ENCODE measurements at places on chromosomes 1 and 21.
A peak's percentile ranks its signal among the peaks of the same experiment; 100 is the strongest.

DNA sequence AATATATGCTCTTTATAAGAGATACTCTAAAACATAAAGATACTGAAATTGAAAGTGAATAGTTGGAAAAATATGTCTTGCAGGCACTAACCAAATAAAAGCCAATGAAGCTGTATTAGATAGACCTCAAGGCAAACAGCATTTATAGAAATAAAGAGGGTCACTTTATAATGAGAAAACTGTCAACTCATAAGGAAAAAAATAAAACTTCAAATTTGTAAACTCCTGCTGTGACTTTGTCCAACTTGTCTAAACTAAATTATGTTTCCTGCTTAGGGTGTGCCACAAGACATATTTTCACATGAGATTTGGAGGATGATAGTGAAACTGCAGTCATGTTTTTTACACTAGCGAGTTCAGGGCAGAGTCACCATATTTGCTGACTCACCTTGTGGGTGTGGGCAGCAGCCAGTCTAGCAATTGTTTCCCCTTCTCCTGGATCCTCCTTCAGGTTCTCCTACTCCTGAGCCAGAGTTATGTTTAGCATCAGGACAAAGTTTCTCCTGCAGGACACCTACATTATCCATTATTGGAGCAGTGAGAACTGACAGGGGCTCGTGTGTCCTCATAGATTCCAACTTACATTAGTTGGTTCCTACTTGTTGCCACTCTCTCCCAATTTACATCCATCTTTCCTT, 43.8 kb downstream of the CD53 start:
- no peak for DNase-seq

DNA sequence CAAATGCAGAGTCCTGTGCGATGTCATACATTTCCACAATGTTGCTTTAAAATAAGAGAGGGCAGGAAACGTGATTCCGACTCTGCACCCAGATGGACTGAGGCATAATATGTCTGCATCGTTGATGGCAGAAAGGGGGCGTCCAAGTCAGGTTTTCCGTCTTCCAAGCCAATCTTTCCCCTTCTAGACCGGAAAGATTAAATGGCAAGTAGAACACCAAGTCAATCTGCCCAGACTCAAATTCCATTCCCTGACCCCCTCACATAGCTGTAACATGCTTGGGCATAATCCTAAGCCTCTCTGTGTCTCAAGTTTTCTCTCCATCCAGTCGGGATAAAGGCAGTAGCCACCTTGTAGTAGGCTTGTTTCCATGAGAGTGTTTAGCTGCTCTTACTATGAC, 14.4 kb downstream of the PCP4 start:
- no peak for DNase-seq

DNA sequence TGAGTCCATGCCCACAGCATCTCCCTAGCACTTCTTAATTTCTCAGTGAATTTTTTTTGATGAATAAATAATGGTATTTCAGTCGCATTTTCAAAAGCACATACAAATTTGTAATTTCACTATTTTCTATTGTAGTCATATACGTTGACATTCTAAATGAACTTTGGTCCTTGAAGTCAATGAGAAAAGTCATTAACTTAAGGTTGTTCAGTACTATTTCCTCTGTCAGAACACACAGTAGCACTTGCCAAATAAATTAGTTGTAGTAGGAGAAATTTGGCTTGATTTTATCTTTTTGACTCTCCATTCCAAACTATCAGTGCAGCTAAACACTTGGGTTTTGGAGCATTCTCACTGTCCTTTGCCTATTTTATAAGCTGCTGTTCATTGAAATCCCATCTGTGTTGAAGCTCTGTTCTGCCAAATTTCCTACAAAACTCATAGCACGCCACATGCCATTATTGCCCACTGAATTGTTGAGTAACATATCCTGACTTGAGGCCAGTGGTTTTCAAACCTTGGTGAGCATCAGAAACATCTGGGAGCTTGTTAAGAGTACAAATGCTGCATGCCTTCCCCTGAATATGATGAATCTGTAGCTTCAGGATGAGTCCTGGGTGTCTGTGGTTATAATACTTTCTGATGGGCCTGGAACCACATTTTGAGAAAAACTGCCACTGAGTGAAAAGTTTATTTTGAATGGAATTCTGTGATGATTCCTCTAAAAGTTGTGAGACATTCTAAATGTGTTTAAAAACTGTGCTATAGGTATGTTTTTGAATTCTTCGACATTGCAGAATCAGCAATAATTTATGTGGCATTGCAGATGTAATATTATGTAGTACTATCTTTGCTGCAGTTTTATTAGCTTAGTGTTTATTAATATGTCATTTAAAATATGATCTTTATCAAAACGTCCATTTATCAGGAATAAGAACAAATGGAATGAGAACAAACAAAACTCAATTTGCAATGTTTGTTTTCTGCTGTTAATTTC, 78.9 kb downstream of the DNM3 start:
- no peak for DNase-seq

DNA sequence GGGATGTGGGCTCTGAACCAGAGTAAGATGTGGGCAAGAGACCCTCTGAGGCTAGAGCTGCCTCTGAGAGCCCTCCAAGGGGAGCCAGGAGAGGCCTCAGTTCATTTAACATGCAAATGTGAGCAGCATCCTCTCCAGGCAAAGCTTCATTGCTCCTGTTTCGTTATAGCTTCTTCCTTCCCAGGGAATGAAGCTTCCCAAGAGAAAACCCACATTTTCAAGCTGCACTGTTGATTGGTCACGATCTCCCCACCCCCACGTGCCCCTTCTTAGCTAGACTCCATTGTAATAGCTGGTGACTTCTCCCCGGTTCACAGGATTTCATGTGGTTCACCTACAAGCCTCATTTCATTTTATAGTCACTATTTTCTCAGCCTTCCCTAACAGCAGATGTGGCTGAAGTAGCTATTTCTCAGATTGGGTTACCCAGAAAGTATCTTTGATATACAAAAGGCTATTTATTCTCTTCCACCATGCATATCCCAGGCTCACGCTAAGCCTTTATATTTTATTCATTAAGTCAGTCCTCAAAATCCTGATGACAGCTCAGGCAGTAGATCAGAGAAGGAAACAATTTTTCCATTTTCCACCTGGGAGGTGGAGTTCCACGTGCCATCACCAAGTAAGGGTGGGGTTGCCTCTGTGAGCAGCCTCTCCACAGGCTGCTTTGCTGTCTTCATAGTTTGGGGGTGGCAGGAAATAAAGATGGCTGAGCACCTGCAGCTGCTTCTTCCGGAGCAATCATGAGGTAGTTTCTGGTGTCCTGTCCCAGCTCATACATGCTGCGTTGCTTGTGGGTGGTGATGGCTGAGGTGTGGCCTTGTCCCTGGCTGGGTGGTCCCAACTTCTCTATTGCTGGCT, 178.3 kb upstream of the RAB4A start:
- DNase-seq, result peak; percentile 85

- DNase-seq, result no peak
Measured at GRCh38 chr1:171758011-171758410, 16.1 kb upstream of the VAMP4 start.

DNA sequence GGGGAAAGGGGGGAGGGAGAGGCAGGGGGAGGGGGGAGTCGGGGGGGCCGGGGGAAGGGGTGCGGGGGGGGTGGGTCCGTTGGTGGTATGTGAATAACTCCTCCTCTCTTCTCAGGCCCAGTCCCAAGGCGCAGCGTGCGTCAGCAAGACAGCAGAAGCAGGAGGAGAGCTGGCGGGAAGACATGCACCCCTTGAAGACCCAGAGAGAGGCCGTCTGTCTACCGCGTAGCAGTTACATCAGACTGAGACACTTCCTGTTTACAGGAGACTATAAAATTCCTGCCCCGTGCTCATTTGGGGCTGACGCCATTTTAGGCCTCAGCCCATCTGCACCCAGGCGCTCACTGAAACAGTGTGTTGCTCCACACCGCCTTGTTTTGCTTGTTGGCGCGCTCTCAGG, 55.3 kb downstream of the SETD4 start:
- DNase-seq, result no peak

- no peak for DNase-seq
Measured at GRCh38 chr1:86997538-86997937, 83.1 kb downstream of the HS2ST1 start.

- no peak for DNase-seq
Measured at GRCh38 chr1:207917080-207917479, 6.2 kb upstream of the CD34 start.
